Activated B cell treated with CpG ODN at 0.5 μM for 24 hours (primary cell): ENCODE measurements at places on chromosomes 12 and 14.

GRCh38 chr14:44982594-44982993 is 20.6 kb downstream of the TOGARAM1 start:
- no peak for DNase-seq

GRCh38 chr12:43336962-43337555 is 214.9 kb downstream of the ADAMTS20 start:
- DNase-seq: no peak

- DNase-seq: no peak
These were observed 53.9 kb upstream of the NUDT4 start for GRCh38 chr12:93323625-93324329.

DNA sequence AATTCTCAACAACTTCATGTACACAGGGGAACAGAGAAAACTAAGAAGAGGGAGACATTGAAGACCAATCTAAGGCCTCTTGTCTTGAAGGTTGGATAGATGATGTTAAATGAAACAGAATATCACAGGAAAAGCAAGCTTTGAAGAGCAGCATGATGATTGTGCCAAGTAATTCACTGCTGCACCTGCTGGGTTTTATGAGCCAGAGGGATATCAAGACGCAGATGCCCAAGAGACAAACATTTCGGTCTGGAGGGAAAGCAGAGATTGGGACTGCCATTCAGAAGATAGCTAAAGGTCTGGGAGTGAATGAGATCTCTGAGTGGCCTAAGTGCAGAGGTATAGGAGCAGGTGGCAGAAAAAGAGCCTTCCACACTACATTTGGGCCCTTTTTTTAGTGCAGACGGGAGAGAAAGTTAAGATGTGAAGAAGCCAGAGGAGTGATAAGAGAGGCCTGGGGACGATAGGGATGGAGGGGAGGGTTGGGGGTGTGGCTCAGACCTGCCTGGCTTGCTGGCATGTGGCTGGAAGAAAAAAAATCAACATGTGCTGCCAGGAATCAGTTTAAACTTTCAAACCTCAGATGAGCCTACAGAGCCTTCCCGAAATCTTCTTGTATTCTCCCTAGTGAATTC is 200.6 kb downstream of the AEBP2 start:
- DNase-seq: no peak

DNA sequence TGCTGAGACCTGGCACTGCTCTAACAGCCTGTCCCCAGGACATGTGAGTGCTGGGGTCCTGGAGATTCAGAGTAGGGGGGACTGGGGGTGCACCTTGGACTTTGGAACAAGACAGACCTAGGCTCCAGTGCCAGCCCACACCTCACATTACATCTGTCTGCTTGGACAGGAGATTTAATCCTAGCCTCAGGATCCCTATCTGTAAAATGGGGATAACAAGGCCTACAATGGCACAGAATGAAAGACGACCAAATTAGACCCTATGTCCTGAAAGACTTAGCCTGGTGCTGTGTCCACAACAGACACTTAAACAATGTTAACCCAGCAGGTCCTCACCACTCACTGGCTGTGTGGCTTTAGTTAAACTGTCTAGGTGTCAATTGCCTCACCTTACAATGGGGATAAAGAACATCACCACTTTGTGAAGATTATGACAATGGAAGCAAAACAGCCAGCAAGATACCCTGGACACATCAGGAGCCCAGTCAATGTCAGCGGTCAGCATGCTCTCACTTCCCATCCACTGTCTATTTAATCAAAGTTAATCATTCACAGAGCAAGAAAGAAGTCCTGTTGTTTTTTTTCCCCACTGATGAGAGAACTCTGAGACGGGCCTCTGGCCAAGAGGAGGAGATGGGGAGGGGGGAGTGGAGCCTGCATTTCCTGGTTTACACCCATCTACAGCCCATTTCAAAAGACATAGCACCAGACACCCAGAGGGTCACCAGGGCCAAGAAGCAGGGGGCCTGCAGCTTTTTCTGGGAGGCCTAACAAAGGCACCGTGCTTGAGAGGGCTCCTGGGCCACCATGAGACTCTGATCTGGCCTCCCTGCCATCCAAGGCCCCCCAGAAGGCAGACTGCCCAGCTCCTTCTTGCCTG is 40.6 kb downstream of the ACTN1 start:
- DNase-seq: no peak
